ENCODE measurements at places on chromosomes 5 and 9.

- DNase-seq = no peak
Measured at GRCh38 chr9:94982211-94982610, 255.7 kb downstream of the AOPEP start.

DNA sequence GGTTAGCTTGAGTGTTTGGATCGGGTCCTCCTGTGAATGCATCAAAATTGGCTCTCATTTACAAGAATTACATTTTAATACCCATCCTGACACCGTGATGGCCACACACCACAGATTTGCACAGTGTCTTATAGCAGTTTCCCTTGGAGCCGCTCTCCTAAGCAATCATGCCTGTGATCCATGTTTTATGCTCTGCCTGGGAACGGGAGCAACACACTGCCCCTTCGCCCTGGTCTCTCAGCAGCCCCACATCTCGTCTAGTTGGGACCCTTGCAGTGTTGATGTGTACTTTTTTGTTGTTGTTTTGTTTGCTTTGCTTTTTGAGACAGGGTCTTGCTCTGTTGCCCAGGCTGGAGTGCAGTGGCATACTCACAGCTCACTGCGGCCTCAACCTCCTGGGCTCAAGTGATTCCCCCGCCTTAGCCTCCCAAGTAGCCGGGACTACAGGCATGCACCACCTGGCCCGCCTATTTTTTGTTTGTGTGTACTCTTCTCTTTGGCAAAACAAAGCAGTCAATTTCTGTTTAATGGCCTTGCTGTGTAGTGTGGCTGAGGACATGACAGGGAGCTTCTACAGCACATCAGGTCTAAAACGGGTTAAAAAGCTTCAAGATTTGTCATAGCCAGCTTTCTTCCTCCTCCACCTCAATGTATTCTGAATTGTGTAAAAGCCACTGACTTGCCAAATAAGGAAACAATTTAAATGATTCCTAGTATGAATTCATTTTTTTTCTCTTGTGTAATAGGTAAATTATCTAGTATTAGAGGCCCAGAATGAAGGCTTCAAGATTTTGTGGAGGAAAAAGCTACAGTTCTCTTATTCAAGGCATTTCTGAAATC lies 101.6 kb upstream of the TBCA start:
- no peak for DNase-seq

- DNase-seq = no peak
Measured at GRCh38 chr5:12095808-12096281, 191.6 kb upstream of the CTNND2 start.

- DNase-seq = no peak
Measured at GRCh38 chr5:16554110-16554509, 62.7 kb downstream of the RETREG1 start.

DNA sequence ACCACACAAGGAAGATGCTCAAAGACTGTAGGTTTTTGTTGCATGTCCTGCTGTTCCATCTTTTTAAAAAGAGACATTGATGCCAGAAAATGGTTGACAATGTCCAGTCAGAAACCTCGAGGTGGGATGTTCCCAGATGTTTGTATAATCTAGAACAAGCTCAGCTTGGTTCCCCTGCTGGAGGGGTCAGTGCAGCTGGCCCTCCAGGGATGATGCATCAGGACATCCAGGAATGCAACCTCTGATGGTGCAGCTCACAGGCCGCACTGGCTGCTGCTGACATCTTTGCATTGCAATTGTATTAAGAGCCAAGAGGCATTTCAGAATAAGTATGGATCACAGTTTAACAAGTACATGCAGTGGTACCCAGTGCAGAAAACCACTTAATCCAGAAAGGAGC lies 122.4 kb downstream of the MED10 start:
- DNase-seq = no peak

DNA sequence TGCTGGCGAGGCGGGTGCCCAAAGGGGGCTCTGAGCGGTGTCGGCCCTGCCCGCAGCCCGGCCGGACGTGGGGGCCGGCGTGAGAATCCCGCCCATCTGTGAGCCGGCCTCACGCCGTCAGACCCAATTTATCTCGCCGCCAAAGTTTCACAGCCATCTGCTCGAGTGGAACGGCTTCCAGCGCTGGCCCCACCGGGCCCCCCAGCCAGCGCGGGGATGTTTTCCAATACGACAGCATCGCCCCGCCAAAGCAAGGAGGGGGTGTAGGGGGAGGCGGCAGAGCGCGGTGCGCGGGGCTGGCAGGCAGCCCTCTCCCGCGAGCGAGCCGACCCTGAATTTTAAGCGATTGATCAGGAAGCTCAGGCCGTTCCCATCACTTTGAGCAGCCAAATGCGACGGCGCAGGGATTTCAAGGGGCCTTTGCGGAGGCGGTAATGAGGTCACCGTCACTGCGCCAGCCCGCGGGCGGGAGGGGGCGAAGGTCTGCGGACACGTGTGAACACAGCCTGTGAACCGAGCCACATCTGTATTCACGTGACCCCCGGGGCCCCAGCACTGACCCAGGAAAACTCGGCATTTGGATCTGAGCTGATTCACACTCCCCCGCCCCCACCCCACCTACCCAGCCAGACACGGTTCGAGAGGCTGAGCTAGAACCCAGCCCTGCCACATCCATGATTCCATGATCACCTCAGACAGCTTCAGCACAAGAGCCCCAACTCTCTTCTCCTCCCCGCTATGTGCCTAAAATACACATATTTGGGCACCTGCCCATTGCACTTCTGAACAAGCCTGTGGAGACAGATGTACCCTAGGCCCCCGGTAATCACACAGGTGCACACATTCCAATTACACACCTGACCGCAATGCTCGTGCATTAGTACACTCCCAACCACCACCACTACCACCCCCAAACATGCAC lies 47.8 kb upstream of the PSD2 start:
- peak; percentile 44 for DNase-seq

All from stimulated activated CD4-positive, alpha-beta T cell treated with anti-CD3 and anti-CD28 coated beads, Interleukin-2, amount 100 ng/mL, for 4 hours (primary cell).